ENCODE measurements at places on chromosomes 4 and X.

DNA sequence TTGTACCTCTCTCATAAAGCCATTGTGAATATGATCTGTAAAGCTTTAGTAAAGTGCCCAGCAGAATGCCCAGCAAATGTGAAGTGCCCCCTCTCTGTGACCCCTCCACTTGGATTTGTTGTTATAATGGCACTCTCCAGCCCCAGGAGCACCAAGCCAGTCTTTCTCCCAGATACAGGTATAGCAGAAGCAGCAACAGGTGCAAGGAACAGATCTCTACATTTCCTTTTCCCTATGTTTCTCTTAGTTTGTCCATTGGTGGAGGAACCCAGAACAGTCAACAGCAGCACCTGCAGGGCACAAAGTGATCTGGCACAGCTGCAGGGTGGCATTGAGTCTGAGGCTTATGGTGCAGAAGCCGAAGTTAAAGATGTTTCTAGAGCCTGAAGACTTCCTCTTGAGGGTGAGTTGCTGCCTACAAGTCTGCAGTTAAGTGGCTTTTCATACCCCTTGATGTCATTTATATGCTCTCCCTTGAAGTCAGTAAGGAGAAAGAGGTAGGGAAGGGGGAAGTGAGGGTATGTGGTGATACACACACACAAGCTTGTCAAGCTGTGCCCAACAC, 16.1 kb upstream of the CXCL3 start:
- DNase-seq = no peak

- DNase-seq = no peak
These were observed 236.9 kb downstream of the AR start for GRCh38 chrX:67780694-67781109.

GRCh38 chr4:165519591-165519990, 140.8 kb downstream of the CPE start:
- DNase-seq = no peak

DNA sequence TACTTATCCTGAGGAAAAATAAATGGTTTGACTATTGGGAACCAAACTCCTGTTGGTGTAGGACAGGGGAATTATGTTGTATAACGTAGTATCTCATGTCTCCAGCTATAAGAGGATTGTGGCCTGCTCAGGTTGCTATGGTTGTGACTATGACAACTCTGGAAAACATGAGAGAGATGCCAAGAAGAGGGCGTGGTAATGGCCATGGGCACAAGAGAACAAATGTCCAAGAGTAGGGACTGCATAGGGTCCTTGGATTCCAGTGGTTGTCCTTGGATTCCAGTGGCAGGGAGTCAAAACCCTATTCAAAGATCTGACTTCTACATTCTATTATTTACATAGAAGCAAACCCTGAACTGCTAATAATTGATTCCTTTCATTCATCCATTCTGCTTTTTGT, 6.8 kb upstream of the MOB1B start:
- DNase-seq = no peak

DNA sequence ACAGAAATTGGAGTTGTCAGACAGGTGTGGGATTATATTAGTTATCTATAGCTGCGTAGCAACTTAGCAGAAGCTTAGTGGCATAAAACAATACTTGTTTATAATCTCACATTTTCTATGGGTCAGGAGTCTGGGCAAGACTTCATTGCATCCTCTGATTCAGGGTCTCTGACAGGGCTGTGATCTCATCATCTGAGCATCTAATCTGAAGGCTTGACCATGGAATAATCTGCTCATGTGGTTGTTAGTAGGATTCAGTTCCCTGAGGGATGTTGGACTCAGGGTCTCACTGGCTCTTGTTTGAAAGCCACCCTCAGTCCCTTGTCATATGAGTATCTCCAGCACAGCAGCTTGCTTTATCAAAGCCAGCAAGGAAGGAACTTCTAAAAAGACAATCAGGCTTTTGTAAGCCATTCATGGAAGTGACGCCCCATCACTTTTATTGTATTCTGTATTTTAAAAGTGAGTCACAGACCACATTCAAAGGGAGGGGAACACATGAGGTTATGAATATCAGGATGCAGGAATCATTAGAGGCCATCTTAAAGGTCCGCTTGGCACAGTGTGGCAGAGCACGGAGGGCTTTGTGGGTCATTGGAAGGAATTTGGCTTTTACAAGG, 37.2 kb upstream of the FAM9B start:
- DNase-seq = no peak

- no peak for DNase-seq
These were observed 47.5 kb upstream of the NDP start for GRCh38 chrX:44020693-44021092.
